ENCODE measurements at places on chromosomes 5 and 9. TPM values are rescaled to one million over a fixed set of nuclear protein-coding genes. Genes with fewer than 3 reads are reported as not detected.
A peak's percentile ranks its signal among the peaks of the same experiment; 100 is the strongest.

DNA sequence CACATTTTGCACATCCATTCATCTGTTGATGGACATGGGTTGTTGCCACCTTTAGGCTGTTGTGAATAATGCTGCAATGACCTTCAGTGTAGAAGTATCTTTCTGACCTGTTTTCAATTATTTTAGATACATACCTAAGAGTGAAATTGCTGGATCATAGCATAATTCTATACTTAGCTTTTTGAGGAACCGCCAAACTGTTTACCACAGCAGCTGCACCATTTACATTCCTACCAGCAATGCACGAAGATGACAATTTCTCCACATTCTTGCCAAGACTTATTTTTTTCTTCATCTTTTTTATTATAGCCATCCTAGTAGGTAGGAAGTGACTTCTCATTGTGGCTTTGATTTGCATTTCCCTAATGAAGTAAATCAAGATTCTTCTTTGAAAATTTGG is 36.5 kb upstream of the ASTN2 start:
- DNase-seq: no peak

GRCh38 chr9:97567894-97568202 is 65.3 kb downstream of the TSTD2 start:
- DNase-seq: no peak

Gene SLC2A6
- total RNA-seq: 2.2 TPM

DNA sequence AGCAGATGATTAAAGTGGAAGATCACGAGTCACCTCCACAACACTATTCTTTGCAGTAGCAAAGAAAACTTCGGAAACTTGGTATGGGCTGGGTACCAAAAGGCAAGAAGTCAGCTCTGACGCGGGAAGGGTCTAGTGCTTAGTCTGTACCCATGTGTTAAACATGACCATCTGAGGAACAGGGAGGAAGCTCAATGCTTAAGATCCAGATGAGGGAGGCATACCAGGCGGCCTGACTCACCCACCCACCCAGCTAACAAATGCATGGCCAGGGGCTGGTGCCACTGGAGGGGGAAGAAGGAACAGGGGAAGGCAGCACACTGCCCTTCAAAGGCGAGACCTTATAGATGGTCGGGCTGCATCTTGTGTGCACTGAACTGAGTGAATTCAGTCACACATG is 41.8 kb downstream of the CAMSAP1 start:
- DNase-seq: no peak

DNA sequence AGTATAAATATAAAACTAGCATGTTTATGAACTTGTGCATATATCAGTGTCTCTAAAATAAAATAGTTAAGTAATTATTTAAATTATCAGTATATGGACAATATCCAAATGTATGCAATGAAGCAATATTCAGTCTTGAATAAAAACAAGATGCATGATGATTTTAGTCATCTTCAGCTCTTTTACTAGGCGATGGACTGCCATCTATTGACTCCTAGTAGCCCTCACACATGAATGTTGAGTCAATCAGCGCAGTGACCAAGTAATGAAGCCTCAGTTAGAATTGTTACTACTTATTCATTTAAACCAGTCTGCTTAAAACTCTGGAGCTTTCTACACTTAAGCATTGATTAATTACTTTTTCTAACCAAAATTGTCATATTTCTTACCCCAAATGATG is 92.9 kb upstream of the GRHPR start:
- no peak for DNase-seq

Gene SLC6A3
- not detected for total RNA-seq

DNA sequence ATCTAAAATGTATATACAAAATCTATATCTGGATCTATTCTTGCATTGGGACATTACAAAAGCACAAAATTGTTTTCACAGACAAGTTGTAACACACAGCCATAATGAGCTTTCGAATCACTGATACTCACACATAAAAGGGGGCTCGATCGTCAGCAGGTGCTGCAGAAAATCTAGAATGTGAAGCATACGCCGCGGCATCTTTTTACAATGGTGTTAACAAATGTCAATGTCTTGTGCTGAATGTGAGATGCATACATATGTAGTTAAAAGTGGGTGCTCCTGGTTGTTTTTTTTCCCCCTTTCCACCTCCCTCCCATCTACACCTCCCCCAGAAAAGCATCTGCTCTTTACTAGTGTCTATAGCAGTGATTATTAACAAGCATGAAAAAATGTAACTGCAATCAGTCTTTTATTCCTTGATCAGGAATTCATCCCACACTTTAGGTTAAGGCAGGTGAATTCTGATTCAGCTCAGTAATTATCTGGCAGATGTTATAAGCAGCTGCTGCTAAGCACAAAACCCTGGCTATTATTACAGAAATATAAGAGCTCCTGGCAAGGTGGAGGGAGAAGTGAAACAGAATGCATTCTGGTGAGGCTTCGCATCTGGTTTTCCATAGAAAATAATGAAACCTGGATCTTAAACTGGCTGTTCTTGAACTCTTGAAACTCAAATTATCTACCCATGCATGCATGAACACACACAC is 114.1 kb downstream of the MPDZ start:
- no peak for DNase-seq

Gene PDCD1LG2
- total RNA-seq: 6.1 TPM

- no peak for DNase-seq
These were observed at the start of gene GABRP for GRCh38 chr5:170783498-170784247. Gene GABRP (plus strand): TSS chr5:170783725. CDS start chr5:170788616, 4,891 bp downstream.

Gene IFNA2
- total RNA-seq: not detected

- no peak for DNase-seq
These were observed 46.6 kb downstream of the RMI1 start for GRCh38 chr9:84027201-84027600.

- no peak for DNase-seq
These were observed 62.5 kb upstream of the SPOCK1 start for GRCh38 chr5:137561608-137562007.

- DNase-seq: no peak
These were observed 6.4 kb upstream of the ST6GALNAC6 start for GRCh38 chr9:127905788-127906191.

Gene PCDHB2
- 1.7 TPM for total RNA-seq

DNA sequence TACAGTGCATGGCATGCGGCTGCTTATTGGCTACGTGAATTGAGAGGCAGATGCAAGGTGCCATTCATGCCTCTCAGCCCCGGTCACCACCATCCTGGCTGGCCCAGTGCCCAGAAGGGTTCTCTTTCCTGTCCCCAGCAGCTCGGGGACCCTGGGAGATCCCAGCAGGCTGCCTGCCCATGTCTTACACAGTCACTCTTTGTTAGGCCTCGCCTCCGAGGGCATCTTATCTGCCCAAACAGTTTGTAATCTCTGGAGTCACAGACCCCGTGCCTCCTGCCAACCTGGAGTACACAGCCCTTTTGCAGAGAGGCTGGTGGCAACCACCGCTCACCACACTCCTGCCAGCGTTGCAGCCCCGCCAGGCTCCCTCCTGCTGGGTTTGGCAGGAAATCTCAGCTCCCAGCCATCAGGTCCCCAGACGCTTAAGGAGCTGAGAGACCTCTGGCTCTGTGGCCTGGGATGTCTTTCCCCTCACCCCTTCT is 7.0 kb upstream of the AK1 start:
- peak; percentile 79 for DNase-seq

DNA sequence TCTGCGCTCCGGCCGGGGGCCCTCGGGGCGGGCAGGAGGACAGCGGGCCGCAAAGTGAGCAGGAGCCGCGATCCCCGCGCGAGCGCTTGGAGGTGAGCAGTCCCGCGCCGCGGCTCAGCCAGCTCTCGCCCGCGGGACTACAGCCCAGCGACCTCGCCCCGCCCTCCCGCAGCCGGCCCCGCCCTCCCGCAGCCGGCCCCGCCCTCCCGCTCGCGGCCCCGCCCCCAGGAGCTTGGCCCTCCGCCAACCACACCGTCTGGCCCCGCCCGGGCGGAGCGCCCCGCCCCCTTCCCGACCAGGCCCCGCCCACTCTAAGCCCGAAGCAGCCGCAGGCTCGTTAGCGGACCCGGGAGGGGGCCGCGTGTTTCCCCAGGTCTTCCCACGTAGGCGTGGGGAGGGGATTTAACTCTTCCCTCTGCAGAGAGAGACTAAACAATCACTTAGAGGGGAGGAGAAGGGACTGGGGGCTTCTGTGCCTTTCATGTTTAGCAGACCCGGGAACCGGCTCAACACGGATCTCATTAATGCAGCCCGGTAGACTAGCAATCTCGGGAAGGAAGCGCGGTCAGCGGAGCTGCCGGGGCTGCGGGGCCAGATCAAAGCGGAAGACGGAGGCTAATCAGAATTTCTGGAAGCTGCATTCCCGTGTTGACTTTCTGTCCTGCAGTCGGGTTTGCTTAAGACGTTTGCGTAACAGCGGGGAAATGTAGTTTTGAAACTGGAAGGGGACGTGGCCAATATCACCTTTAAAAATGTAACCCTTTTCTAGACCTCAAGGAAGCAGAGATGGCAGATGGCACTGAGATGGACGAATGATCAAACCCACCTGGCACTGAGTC is at the start of gene MYO10:
Gene MYO10 (minus strand): TSS at position 139 of the 839 bp plus-strand sequence. CDS start 480 bp downstream, outside the sequence.
- peak; percentile 91 for DNase-seq

Gene PRDM9
- total RNA-seq: not detected

GRCh38 chr5:150278916-150279315 is 10.7 kb downstream of the CAMK2A start:
- DNase-seq: no peak

DNA sequence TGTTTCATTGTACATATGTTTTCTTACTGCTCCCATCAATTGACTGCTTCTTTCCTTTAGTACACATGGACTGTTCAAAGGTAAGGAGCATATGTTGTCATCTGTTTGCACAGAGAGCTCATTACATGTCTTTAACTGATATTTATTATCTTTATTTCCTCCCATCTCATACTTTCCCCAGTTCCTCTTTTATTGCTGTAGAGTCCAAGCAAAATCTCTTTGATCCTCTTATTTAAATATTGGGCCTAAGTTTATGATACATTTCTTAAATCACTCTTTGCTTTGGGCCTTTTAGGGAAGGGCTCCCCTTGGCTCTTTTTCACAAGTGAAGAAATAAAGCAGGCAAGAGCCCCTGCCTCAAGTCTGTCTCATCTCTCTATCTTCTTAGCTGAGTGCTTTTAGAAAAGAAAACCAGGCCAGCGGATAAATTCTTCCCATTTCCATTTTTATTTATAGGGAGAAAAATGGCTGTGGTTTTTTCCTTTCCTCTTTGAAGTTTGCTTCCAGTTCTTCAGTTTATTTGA is 152.4 kb downstream of the DOCK2 start:
- DNase-seq: no peak

Gene CCDC152
- total RNA-seq: 0.86 TPM

- DNase-seq: no peak
These were observed 563.8 kb downstream of the PTPRD start for GRCh38 chr9:10048994-10049393.

- DNase-seq: peak; percentile 38
These were observed 141.4 kb downstream of the NPR3 start for GRCh38 chr5:32852535-32852934.

- DNase-seq: no peak
These were observed 7.3 kb downstream of the BRD3 start for GRCh38 chr9:134060546-134060945.

GRCh38 chr5:71778678-71779276 is 59.7 kb downstream of the CARTPT start:
- peak; percentile 37 for DNase-seq

Gene NME5
- 3.4 TPM for total RNA-seq

Gene C5orf52
- not detected for total RNA-seq

Measured in heart left ventricle (tissue), 16 donors.